GM23248 (cell line): ENCODE measurements at places on chromosomes 5 and 9.
A peak's percentile ranks its signal among the peaks of the same experiment; 100 is the strongest.

DNA sequence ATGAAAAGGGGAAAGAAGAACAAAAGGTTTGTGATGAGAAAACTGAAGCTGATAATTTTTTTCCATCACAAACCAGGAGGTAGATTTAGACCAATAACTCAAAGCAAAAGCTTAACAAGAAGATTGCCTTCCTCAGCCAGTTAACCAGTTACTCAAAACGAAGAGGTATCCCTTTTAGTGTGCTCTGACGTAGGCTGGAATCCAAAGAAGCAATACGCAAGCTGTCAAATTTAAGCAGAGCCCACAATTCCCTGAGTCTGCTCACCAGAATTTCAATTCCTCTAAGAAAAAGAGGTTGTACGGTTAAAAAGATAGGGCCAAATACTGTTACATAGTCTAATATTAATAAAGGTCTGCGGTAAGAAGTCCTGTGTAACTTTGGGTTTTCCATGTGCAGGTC is 61.8 kb downstream of the BRINP1 start:
- DNase-seq = no peak

DNA sequence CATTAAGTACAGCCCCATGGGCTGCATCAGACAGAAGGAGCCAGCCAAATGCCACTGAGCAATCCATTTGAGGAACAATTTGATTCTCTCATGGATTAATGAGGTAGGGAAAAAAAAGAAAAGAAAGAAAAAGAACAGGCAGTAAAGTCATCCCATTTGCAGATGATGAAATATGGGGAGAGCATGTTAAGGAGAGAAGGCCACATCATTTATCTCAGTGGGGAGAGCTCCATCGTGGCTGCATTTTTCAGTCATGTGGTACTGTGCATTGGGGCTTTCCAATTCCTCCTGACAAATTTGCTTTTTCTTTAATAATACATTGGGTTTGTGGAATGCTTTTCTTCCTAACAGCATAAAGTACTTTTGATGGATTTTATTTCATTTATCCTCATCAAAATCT is 375.2 kb upstream of the TLE4 start:
- DNase-seq = peak; percentile 67

DNA sequence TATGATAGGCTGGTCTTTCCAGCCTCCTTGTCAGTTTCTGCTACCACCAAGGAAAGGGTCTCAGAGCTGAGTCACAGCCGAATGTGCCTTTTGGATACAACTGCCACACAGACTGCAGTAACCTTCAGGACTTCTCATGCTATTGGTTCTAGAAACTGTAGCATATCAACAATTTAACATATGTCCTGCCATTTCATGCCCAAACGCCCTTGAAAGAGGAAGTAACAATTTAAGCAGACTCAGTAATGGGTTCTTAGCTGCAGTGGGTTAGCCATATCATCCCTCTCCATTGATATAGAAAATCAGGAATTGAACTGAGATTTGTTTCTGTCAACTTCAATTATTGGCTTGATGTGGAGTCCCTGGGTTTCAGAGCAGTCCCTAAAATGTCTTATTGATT is 4.1 kb upstream of the CLK4 start:
- DNase-seq = no peak

- DNase-seq = no peak
Observed at GRCh38 chr5:15334551-15335266, 165.3 kb upstream of the FBXL7 start.

- no peak for DNase-seq
Observed at GRCh38 chr5:176671890-176672747, 24.8 kb downstream of the TSPAN17 start.

GRCh38 chr5:90134892-90135291 is 274.7 kb downstream of the CETN3 start:
- peak; percentile 63 for DNase-seq

DNA sequence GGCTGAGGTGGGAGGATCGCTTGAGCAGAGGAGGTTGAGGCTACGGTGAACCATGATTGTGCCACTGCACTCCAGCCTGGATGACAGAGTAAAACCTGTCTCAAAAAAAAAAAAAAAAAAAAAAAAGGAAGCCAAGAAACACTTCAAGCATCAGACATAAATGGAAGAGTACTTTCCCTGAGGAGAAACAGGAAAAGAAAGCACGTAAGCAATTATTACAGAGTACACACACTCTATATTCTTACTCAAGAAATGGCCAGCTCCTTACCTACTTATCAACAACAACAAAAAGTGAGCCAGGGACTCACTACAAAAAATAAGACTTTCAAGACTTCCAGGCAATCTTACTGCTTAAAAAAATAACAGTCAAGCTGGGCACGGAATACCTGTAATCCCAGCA is 21.8 kb downstream of the ZFR start:
- no peak for DNase-seq

DNA sequence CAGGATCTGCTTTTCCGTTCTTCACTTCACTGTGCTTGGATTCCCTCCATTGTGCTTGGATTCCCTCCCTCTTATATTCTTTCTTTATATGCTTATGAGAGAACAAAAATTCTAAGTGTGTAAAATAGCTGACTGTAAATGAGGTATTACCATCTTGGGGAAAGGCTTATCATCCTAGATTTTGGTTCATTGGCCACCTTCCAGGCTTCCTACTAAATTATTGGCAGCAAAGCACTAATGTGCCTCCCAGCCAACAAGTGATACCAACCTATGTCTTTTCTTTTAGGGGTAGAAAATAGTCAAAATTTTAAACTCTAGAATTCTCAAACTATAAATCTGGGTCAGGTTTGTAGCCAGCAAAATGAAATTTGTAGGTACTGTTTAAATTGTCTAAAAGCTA is 52.7 kb downstream of the NDUFAF2 start:
- DNase-seq = no peak

DNA sequence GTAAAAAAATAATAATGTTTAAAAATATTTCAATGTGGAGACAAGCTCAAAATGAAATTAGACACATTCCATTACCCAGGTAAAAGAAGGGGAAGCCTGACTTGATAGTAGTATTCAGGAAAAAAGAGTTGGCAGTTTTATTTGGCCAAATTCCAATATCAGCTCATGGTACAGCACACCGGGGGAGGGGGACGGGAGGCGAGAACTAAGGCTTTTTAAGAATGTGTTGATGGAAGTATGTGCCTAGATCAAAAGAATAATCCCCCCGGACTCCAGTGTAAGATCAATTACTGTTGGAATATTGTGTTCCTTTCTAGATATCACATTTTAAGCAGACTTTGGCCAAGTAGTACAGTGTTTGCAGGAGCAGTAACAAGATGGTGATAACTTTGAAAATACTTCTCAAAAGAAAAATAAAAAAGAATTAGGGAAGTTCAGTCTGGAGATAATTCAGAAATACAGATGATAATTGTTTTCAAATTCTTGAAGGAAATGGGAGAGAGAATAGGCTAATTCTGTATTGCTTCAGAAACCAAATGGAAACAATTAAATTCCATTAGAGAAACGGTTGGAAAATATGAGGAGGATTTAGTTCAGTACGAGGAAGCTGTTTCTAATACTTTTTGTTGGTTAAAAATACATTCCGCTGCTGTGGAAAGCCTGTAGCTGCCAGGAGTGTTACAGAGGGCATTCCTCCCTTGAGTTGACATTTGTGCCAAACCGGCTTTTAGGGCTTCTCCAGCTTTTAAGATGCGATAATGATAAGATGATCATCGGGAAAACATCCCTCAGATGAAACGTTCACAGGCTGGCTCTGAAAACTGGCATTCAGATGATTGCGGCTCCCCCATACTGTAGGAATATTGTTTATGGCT is 98.1 kb upstream of the ERBIN start:
- peak; percentile 86 for DNase-seq

DNA sequence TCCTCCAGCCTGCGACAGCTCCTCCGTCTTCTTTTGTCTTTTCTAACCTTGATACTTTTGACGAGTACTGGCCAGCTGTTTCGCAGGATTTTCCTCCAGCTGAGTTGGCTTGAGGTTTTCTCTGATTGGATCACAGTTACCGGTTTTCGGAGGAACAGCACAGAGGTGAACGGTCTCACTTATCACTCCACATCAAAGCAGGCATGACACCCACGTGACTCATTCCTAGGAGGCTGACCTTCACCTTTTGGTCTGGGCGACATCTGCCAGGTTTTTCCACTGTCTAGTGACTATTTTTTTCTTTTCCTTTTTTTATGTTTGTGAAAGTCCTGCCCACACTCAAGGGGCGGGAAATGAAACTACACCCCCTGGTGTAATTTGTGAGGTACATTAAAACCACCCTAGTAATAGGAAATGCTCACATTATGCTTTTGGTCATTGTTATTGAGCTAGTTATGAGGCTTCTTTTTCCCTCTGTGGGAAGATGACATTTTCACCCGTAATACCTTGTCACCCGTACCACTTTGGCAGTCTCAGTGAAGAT is 319.2 kb downstream of the GADD45G start:
- DNase-seq = no peak

- DNase-seq = peak; percentile 60
Observed at GRCh38 chr5:153866176-153866575, 172.5 kb downstream of the FAM114A2 start.

DNA sequence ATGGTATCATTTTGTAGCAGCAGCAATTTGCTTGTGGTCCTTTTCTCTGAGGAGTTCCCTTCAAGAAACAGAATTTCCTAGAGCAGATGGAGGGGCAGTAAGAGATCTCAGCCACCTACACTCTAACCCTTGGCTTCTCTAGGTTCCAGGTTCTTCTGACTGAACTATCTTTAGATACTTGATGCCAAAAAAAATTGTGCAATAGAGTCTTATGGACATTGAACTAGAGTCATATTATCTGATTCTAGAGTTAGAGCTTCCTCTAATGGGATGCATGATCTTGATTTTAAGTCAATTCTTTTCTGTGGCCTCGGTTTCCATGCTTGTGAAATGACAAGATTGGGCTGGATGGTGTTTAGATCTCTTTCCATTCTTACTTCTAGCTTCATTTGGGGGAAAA is 142.8 kb downstream of the EGFLAM start:
- no peak for DNase-seq

GRCh38 chr5:113686599-113686998 is 173.1 kb downstream of the YTHDC2 start:
- DNase-seq = no peak

GRCh38 chr9:115943431-115944165 is 210.0 kb upstream of the PAPPA start:
- peak; percentile 19 for DNase-seq

GRCh38 chr5:38925154-38925925 is 79.5 kb downstream of the OSMR start:
- DNase-seq = peak; percentile 82

- no peak for DNase-seq
Observed at GRCh38 chr5:63213256-63213655, 634.6 kb downstream of the LRRC70 start.
